ENCODE measurements at places on chromosomes 11 and 22.

DNA sequence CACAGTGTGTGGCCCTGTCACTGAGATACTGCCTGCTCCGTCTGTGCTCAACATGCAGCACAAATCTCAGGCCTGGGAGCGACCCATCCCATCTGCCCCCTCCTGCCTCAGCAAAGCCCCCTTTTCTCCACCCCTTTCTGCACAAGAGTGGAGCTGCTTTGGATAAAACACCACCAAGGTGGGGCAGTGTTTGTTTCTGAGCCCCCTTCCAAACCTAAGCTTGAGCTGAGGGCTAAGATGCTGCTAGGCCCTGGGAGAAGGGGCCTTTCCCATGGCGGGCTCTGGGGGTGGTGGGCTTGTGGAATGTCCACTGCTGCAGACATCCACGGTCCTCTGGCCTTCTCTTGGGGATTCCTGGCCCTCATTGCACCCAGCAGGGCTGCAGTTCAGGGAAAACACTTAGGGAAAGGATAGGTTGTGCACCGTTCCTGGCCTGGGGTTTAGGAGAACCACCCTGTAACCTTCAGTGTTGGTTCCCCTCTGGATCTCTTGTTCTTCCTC is 594.1 kb downstream of the TBC1D22A start:
- DNase-seq = no peak

DNA sequence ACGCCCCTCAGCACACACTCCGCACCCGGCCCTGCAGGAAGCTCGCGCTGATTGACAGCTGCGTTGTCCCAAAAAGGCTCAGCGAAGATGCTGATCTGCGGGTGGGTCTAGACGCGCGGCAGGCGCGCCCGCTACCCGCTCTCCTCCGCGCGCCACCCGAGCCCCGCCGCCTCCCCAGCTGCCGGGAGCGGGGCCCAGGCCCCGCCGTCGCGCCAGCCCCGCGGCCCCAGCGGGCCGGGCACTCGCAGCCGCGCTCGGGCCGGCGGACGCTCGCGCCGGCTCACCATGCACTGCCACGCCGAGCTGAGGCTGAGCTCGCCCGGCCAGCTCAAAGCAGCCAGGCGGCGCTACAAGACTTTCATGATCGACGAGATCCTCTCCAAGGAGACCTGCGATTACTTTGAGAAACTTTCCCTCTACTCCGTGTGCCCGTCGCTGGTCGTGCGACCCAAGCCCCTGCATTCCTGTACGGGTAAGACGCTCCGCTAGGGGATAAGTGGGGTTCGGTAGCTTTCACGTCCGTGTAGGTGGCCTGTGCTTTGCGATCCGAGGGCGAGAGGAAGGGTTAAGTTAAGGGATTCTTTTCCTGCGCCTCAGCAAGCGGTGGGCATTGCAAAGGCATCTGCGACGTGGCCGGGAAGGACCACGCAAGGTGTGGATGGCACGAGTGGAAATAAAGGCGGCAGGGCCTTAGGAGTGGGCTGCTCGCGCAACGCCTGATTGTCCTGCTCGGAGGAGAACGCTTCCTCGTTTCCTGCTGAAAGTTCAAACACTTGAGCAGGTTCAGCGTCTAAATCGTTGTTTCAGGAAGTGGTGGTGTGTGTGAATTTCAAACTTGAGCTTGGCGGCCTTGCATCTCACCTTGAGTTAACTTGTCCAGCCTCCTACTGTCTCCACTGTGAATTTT is at the start of gene BARX2:
TSS of gene BARX2 (plus strand) at position 98 of the 907 bp plus-strand sequence. CDS start at position 286, 188 bp downstream.
- DNase-seq = no peak

- no peak for DNase-seq
Observed at GRCh38 chr11:128789497-128790150, 77.5 kb downstream of the KCNJ1 start.

DNA sequence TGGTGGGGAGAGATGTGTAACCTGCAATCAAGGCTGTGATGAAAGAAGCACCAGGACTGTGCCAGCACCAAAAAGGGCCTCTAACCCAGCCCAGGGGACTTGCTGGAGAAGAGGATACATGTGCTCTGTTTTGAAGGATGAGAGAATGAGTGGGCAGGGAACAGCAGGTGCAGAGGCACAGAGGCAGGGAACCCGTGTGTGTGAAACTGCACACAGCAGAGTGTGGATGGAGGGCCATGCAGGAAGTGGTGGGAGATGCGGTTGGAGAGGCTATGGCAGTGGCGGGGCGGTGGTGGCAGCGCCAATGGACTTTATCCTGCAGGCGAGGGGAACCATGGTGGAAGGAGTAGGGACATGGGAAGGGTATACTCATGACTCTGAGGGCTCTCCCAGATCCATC is 25.2 kb upstream of the LRRC32 start:
- no peak for DNase-seq

DNA sequence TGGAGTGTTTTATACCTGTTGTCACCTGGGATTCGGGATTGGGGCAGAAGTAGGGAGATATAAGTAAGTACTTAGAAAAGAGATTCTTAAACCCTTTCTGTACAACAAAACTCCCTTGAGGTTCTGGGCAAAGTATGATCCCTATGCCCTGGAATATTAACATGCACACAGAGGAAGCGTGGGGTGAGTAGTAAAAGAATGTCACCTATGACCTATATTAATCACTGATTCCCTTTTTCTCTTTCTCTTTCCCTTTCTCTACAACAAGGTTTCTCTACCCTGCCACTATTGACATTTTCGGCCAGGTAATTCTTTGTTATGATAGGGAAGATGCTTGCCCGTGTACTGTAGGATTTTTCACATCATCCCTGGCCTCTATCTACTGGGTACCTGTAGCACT is 209.7 kb upstream of the PLET1 start:
- DNase-seq = no peak

DNA sequence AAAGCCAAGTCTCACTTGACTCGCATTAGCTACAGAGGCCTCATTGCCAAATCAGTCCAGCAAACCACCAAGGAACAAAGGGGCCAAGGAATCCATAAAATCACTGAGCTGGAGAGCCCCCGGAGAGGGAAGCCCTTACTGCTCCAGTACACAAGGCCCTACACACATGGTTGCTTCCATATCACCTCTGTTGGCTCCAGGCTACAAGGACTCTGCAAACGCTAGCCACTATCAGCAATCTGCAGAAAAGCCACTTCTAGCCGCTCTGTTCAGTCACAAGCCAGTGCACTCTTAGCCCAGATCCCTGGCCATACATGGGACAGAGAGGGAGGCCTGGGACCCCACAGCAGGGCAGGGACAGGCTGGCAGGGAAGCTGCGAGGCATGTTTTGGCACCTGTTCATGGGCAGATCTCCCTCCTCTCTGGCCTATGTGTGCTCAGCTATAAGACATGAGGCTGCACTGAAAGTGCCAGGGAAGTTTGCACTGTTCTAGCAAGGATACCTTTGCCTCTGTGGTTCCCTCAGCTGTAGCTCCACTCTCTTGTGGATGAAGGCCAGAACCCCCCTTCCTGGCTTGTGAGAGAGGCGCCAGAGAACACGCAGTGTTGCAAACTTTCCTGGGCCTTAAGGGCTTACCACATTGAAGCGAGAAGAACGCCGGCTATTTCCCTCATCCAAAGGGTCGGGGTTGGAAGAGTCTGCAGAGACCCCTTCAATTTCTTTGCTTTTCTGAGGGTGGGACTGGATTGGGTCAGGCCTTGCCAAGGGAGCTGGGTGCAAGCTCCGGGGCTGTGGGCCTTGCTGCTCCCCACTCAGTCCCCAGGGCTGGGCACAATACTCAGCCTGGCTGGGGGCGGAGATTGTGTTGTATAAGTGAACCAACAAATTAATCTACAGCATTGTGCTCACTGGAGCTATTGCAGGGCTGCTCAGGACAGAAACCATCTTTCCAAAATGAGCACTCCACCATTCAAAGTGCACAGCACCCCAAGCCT is 108.7 kb upstream of the PITPNB start:
- DNase-seq = no peak
